ENCODE measurements at places on chromosomes 11 and 22.

DNA sequence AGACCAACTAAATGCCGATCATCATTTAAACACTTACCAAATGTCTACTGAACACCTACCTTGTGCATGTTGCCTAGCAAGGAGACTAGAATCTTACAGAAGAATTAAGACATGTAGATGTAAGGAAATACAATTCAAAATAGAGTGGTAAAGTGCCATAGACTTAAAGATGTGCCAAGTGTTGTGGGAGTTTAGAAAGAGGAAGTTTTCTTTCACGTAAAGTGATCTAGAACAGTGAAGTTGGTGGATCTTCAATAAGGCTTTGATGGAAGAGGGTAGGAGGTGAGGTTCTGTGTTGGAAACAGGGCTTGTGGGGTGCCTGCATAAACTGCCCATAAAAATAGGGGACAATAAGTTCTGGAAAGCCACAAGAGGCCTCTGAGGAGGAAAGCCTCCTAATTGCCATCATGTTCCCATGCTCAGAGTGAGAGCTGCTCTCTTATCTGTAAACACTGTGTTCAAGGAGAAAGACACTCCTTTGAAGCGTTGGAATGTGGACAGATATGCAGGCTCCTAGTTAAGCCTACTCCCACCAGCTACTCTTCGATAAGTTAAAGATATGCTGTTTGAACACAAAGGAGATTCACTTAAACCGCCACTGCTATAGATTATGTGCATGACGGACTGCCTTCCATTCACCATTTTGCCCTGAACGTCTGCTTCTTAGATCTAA lies 66.7 kb downstream of the HSD17B12 start:
- no peak for DNase-seq

- DNase-seq: no peak
Measured at GRCh38 chr11:73245461-73245860, 26.7 kb upstream of the P2RY6 start.

- DNase-seq: no peak
Measured at GRCh38 chr22:44927463-44928135, 82.2 kb downstream of the PHF21B start.

DNA sequence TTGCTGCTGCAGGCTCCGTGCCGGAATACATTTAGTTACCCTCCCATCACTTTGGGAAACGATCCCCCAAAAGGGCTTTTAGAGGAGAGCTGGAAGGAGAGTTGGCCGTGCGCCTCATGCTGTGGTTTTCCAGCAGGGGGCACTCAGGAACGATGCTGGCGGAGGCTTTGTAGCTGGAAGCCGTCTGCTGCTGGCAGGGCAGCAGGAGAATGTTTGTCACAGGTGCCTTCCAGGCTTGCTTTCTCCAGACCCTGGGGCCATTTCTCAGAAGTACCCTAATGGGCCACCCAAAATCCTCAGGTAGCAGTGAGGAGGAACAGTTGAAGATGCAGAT lies 30.0 kb upstream of the CABP7 start:
- peak; percentile 42 for DNase-seq

- DNase-seq: no peak
Measured at GRCh38 chr11:295351-296170, 3.8 kb downstream of the IFITM5 start.

GRCh38 chr22:43631846-43632245 lies 180.3 kb downstream of the EFCAB6 start:
- DNase-seq: no peak

DNA sequence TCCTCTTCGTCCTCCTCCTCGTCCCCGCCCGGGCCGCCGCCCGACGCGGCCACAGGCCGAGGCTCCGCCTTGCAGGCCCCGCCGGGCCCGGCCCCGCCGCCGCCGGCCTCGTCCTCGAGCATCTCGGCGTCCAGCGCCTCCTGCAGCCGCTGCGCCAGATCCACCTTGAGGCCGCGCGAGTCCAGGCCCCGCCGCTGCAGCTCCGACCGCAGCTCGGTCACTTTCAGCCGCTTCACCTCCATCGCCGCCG lies 417 bp downstream of the HNRNPUL2 start:
- DNase-seq: no peak

DNA sequence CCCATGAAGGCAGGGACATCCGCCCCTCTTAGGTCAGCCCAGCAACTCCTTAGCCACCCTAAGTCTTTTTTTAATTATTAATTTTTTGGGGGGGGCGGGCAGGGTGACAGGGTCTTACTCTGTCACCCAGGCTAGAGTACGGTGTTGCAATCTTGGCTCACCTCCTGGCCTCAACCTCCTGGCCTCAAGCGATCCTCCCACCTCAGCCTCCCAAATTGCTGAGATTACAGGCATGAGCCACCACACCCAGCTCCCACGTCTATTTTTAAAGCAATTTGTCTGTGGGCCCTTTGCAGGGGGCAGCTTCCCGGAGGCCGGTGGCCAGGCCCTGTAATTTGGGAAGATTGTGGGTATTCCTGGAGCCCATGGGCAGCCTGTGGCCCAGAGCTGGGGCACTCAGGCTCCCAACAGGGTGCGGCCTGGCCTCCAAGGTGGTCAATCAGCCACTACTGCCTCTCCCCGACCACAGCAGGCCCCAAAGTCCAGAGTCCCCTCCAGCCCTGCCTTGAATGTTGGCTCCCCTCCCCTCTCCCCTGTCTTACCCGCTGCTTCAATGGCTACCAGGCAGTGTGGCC lies 27.2 kb downstream of the CREB3L1 start:
- DNase-seq: no peak

- no peak for DNase-seq
Measured at GRCh38 chr22:20955548-20955947, 11.5 kb upstream of the AIFM3 start.

- peak; percentile 69 for DNase-seq
Measured at GRCh38 chr11:726278-727220, 20.5 kb downstream of the EPS8L2 start.

- no peak for DNase-seq
Measured at GRCh38 chr22:19040888-19041703, 81.1 kb downstream of the DGCR2 start.

- DNase-seq: no peak
Measured at GRCh38 chr11:4704054-4704789, at the start of gene MMP26. TSS of gene MMP26 (plus strand) at chr11:4704784.

DNA sequence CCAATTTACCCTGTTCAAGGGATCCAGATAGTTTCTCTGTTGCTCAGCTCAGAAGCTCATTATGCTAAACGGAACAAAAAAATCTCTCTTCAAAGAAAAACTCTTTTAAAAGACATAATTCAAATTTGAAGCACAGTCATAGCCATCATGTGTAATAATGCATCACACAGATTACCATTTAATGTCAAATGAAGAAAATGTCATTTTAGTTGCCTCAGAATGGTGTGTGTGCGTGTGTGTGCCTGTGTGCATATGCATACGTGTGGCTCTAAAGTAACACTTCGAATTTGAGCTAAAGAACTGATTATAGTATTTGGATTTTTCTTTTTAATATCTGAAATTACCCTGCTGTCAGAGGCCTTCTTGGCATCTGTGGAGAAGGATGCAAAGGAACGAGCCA lies 9.9 kb downstream of the TTC12 start:
- DNase-seq: no peak

- DNase-seq: no peak
Measured at GRCh38 chr11:132439711-132440255, 1069.4 kb downstream of the NTM start.

DNA sequence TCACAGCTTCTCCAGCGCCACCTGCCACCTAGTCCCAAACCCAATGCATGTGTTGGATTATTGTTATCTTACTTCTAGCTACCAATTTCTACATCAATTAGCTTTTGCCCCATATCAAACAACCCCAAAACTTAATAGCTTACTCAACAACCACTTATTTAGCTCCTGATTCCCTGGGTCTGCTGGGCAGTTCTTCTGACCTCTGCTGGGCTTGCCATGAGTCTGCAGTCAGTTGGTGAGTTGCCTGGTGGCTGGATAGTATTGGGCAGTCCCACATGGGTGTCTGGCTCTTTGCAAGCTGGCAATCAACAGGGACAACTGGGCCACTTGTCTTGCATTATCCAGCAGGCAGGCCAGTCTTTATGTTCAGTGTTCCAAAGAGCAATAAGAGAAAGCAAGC lies 13.6 kb upstream of the MS4A15 start:
- no peak for DNase-seq

DNA sequence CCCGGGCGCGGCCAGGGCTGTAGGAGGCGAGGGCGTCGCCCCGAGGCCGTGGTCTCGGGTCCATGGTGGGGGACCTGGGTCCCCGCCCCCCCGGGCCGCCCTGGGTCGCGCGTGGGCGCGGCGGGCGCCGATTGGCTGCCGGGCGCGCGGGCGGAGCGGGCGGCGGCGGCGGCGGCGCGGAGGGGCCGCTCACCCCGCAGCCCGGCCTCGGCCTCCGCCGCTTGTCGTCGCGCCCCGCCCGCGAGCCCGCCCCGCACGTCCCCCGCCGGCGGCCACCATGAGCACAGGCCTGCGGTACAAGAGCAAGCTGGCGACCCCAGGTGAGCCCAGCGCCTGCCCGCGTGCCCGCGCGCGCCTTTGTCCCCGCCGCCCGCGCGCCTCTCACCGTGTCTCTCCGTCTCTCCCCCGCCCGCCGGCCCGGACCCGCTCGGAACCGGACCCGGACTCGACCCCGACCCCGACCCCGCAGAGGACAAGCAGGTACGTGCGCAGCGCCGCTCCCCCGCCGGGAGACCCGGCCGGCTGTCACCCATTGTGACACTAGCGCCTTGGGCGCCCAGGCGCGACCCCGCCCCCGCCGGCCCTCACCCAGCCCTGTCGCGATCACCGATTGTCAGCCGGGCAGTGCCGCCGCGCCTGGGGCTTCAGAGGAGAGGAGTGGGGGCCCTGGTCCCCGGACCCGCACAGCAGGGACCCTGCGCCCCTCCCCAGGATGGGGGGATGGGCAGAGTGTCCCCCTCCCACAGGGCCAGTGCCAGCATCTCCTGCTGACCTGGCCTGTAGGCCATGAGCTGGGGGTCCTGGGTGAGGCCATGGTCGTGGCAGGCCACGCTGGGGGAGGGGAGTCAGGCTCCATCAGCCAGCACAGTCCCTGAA lies at the start of gene SEPTIN5:
Gene SEPTIN5, plus strand, starts transcription at position 192 of the 876 bp plus-strand sequence. Its CDS starts 86 bp downstream, at position 278.
- no peak for DNase-seq

GRCh38 chr11:20289732-20290131 lies 73.8 kb upstream of the HTATIP2 start:
- DNase-seq: no peak

DNA sequence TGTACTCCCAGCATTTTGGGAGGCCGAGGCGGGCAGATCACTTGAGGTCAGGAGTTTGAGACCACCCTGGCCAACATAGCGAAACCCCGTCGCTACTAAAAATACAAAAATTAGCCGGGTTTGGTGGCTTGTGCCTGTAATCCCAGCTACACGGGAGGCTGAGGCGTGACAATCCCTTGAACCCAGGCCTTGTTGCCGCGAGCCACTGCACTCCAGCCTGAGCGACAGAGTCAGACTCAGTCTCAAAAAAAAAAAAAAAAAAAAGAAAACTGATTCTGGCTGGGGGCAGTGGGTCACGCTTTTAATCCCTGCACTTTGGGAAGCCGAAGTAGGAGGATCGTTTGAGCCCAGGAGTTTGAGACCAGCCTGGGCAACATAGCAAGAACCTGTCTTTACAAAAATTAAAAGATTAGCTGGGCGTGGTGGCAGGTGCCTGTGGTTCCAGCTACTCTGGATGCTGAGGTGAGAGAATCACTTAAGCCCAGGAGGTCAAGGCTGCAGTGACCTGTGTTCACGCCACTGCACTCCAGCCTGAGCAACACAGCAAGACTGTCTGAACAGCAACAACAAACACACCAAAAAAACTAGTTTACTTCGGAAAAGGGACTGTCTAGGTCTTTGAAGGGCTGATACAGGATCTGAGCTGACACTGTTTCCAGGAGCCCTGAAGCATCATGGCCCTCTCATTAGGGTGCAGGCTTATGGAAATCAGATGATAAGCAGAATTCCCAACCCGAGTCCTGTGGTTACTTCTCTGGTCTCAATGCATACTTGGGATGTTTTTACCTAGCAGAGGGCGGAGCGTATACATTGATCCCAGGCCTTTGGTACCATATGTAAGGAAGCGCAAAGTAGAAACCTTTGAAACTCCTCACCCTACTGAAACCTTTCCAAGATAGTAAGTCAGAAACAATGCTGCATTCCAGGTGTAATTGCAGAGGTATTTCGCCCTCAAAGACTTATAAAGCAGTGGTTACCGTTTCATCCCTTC lies 1.8 kb upstream of the CHKB start:
- DNase-seq: no peak

DNA sequence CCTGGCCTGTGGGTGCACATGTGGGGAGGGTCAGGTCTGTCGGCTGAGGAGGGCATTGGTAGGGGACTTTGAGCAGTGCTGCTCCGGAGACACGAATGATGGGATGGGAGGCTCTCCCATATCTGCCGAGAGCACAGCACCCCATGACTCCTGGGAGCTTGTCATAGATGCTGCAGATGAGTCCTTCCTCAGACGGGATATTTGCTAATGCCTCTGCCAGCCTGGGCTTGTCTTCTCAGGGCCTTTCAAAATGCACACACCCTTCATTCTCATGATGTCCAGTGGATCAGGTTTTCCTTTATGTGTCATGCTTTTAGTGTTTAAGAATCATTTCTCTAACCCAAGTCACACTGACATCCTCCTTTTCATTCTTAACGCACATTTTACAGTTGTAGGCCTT lies 8.1 kb upstream of the RNH1 start:
- DNase-seq: no peak
